Karpas-422 (cell line): ENCODE measurements at places on chromosomes 6 and 20. TPM values are rescaled to one million over a fixed set of nuclear protein-coding genes. Genes with fewer than 3 reads are reported as not detected.

- no peak overlapping the region for H3K4me3 ChIP-seq
- H3K36me3 ChIP-seq, result peaks cover 24% of the 10 kb centered on the region
- no peak overlapping the region for H3K27ac ChIP-seq
- H3K27me3 ChIP-seq, result no peaks in the 10 kb centered on the region
- no peak for DNase-seq
- H3K4me1 ChIP-seq, result peaks cover 46% of the 10 kb centered on the region
Measured at GRCh38 chr6:106318851-106319250, 6.7 kb downstream of the ATG5 start.

GRCh38 chr6:169700296-169700695, 1.5 kb downstream of the WDR27 start:
- H3K36me3 ChIP-seq, result peaks cover 21% of the 10 kb centered on the region
- H3K4me3 ChIP-seq, result peak overlapping the region; percentile 93
- no peaks in the 10 kb centered on the region for H3K27me3 ChIP-seq
- peak; percentile 57 for DNase-seq
- no peak overlapping the region for H3K27ac ChIP-seq

DNA sequence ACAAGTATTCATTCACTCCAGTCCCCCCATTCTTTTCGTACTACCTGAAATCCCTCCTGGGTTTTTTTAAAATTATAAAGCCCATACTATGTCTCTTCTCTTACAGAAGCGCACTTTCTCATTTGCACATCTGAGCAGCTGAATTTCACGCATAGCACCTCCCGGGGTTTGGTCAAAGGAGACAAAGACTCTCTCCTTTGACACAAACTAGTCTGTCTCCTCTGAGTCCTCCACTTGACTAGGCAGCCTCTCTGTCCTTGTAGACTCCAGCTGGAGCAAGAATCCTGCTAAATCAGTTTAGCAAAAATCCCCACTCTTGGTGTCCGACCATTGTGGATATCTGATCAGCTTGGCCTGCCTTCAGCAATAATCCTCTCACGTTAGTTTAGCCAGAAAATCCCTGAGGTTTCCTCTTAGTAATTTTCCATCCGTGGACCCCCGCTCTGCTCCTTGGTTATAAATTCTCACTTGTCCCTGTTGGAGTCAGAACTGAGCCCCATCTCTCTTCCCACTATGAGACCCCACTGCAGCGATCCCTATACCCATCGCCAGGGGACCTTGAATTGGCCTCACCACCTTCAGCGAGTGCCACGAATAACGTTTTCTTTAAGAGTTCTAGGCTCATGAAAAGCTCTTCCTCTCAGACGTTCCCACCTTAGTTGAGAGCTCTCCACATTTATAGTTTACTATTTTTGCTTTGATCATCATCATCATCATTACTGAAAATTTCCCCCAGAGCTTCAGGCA, 29.0 kb downstream of the PDYN start:
- H3K36me3 ChIP-seq, result no peaks in the 10 kb centered on the region
- no peak overlapping the region for H3K4me3 ChIP-seq
- no peak overlapping the region for H3K27ac ChIP-seq

COL12A1 gene
- total RNA-seq, result not detected in 2 replicates
